Type B pancreatic cell (in vitro differentiated cells): ENCODE measurements at places on chromosomes 3 and 15. TPM values are rescaled to one million over a fixed set of nuclear protein-coding genes. Genes with fewer than 3 reads are reported as not detected.

DNA sequence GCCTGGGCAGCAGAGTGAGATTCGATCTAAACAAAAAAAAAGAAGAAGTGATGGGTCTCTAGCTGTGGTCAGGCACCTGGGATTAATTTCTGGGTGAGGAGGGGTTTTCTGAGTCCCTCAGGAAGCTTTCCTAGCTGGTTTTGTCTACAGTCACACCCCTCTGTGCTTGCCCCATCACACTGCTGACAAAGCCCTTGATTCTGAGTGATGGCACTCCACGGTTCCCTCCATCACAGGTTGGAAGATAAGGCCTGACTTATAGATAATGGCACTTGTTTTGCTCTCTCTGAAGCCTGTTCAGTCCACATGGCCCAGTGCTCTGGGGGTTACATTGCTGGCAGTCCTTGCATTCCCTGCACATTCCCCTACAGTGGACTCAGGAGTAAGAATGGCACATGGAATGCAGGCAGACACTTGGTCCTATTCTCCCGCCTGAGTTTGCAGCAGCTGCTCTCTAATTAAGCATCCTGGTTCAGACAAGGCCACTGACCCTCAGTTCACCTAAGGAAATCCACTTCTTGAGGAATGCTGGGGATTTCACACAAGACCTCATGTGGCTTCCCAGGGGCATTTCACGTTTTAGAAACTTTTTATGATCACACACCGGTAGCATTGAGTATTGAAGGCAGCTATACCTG lies 81.0 kb upstream of the NMNAT3 start:
- no peak for DNase-seq

DNA sequence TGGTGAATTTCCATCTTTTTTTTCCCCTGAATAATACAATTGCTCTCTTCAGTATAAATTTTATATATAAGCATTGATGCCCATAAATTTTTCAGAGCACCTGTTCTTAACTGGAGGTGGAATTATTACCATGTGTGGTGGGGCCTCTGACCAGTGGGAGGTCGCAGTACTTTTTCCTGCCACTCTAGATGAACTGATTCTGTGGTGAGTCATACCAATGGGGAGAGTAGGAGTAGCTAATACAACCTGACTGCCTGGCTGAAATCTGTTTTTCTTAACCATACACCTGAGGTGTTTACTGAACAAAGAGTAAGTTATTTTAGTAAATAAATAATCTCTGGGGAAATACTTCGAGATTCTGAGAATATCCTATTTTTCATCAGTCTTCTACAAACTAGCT lies 67.2 kb downstream of the UNC13C start:
- no peak for DNase-seq

The DLL4 gene
- 2.9 and 5.9 TPM in 2 replicates for total RNA-seq

DNA sequence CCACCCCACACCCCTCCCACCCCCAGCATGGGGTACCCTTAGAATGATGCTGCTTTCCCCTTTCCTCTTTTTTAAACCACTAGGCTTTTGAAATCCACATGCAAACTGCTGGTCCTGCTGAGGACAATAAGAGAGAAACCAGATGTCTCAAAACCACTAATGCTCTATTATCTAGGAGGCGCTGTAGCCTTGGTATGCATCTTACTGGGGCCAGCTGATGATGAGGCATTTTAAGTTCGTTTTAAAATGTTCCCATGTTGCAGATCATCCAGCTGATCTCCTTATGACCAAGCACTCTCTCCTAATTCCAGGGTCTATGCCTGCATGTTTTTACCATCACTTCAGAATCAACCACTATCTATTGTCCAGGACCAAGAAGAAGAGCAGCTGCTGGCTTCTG lies 1.3 kb downstream of the NME9 start:
- no peak for DNase-seq

The FETUB gene
- not detected in 2 replicates for total RNA-seq

The CLDN18 gene
- 7.3 and 50.8 TPM in 2 replicates for total RNA-seq

GRCh38 chr3:8442993-8443650 lies 58.5 kb upstream of the LMCD1 start:
- DNase-seq = no peak
